ENCODE measurements at places on chromosomes 13 and 19.
A peak's percentile ranks its signal among the peaks of the same experiment; 100 is the strongest.

- DNase-seq: no peak
These were observed 49.9 kb downstream of the N4BP2L1 start for GRCh38 chr13:32378012-32378411.

GRCh38 chr19:35112995-35113688 lies 2.5 kb upstream of the FXYD3 start:
- DNase-seq: no peak

DNA sequence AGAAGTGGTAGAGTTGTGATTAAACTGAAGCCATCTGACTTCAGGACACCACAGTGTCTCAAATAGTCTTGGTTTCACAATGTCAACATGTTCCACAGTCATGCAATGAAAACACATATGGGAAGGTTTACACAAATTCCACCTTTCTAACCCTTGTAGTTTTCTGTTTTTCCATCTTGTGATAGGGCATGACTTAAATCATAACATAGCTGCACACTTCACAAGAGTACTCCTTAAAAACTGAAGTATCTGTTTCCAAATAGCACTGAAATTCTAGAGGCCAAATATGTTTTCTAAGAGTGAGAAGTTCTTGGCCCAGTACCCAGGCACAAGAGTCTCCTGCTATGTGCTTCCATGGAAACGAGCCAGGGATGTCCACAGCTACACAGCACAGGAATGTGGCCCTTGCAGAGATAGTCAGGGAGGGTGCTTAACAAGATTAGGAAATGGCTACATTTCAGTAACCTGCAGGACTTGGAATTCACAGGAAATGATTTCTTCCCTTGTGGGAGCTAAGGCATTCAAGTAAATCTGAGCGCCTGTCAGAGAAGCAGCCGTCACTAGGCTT lies 269.1 kb downstream of the NDFIP2 start:
- DNase-seq: no peak

GRCh38 chr13:79803989-79804388 lies 323.0 kb downstream of the NDFIP2 start:
- no peak for DNase-seq

DNA sequence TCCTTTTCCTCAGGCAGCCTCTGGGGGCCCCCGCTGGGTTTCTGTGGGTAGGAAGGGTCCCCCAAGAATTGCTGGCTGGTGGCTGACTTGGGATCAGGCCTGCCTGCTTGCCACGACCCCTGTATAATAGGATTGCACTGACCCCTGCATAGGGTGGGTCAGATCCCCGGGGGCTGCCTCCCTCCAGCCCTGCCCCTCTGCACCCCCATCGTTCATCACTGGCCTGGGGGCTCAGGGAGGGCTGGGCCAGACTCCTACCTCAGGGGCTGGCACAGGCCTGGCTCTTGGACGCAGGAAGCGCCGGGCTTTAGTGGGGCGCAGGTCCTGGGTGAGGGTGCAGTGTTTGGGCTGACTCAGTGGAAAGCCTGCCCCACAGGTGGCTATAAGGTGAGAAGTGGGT lies 10.6 kb downstream of the NDUFB7 start:
- no peak for DNase-seq

DNA sequence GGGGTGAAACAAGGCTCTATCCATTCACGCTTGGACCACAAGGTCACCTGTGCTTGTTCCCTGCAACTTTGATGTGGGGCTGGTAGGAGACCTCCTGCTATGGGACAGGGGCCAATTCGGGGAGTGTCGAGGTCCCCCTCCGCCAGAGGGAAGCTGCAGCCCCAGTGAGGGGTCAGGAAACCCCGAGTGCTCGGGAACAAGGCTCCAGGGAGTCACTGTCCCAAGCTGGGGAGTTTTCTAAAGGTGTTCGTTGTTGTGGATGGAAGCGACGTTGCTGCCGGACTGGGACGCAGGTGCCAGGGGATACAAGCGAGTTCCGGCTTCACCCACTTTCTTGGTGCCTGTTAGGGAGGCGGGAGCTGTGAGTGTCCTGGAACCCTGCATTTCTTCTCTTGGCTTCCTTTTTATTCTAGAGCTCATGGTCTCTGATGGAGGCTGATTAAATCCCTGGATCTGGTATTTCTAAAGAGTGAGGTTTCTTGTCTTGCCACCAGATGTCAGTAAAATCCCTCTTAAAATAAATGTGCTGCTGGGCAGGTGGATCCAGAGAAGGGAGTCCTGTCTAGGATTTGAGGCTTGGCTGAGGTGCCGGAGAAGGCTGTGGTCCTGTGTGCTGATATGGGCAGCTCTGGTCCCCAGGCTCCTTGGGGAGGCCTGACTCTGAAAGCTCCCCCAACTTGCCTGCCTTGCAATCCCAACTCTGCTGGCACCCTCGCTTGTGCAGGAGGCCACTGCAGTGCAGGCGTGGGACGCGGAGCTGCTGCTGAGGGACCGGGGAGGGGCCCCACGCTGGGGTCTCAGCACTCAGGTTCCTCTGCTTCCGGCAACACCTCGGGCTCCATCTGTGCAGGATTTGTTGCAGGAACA lies 153.9 kb downstream of the TEX29 start:
- peak; percentile 9 for DNase-seq

DNA sequence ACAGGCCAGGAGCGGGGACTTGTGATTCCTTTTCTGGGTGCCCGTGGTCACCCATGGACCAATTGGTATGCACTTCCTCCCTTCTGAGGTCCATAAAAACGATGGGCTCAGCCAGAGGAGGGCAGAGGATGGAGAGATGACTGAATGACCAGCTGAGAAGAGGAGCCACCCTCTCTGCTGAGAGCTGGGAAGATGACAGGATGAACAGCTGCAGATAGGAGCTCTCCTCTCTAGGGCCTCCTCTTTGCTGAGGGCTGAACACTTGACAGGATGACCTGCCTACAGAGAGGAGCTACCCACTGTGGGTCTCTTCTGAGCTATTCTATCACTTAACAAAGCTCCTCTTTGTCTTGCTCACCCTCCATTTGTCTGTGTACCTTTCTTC lies 4.1 kb downstream of the IGFL4 start:
- DNase-seq: no peak

All from inflammatory macrophage (primary cell).